NCI-H187 (cell line): ENCODE measurements at places on chromosomes 2 and 18.

- DNase-seq, result no peak
Measured at GRCh38 chr2:223283771-223284170, 231.8 kb downstream of the KCNE4 start.

DNA sequence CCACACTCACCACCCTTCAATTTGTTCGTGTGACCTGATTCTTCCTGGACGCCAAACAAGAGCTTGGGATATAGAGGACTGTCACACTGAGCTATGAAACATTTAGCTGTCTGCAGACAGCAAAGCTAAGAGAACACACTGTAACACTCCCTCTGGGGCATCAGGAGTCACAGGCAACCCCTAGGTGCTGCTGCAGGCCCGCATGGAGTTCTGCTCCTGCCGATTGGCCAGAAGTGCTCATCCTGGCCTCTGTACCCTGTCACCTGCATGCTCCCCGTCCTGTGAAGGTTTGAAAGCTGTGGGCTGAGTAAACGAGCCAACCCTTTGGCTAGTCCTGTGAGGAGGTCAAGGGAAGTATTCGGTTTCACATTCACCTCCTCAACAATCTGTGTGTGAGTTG, 73.7 kb downstream of the PDK1 start:
- no peak for DNase-seq

- DNase-seq, result no peak
Measured at GRCh38 chr2:122639176-122639575, 883.7 kb downstream of the TSN start.

GRCh38 chr18:61528961-61529360, 195.7 kb downstream of the CDH20 start:
- DNase-seq, result no peak

- no peak for DNase-seq
Measured at GRCh38 chr2:36663851-36664695, 32.4 kb upstream of the VIT start.

DNA sequence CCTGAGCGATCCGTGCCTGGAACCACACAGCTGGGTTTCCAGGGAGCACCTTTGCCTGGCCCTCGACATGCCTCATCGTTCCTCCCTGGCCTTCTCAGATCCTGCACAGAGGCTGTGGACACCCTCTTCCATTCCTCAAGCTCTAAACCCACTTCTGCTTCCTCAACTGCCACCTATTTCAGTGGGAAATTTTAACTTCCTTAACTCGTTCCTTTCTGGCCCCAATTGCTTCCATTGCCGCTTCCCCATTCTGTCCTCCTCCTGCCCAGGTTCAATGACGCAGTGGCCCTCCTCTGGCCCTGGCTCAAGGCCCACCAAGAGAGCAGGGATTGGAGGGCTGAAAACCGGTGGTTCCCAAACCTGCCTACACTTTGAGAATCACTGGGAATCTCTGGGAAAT, 4.8 kb upstream of the B3GNT7 start:
- no peak for DNase-seq

- no peak for DNase-seq
Measured at GRCh38 chr18:70068981-70069380, 121.3 kb upstream of the CD226 start.

- DNase-seq, result no peak
Measured at GRCh38 chr2:36711741-36712314, 15.3 kb downstream of the VIT start.

GRCh38 chr2:127163921-127164320, 56.2 kb downstream of the CYP27C1 start:
- DNase-seq, result no peak

GRCh38 chr2:46062637-46063412, 234.4 kb upstream of the EPAS1 start:
- DNase-seq, result peak; percentile 46

GRCh38 chr2:173488861-173489260, 134.2 kb downstream of the CDCA7 start:
- no peak for DNase-seq

- no peak for DNase-seq
Measured at GRCh38 chr2:206071807-206072206, 14.2 kb downstream of the INO80D start.

DNA sequence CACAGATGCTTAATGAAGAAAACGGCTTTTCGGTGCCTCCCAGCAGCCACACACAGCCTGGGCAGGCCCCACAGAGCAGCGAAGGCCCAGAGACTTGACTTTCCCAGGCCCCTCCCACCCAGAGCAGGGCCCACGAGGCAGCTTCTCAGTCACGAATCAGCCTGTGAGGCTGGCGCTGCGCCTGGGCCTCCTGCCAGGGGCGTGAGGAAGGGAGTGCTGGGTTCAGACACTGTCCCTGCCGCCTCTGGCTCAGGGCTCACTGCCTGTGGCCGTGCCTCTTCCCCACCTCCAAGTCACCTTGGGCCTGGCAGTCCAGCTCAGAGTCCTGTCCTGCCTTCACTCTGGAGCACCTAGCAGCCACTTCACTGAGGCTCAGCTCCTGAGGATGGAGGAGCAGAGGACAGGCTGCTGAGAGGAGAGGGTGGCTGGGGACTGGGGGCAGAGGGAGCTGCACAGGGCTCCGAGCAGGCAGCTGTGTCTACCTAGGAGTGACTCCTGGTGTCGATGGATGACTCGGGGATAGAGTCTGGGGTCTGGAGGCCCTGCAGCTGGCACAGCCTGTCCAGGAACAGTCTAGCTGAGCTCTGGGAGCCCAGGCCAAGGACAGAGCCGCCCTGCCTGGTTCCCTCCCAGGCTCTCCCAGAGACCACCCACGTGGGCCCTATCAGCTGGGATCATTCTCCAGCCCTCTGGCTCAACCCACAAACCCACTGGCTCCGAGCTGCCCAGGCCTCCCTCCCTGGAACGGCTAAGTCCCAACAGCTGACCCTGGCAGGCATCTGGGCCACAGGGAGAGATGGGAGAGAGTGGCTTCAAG, 36.4 kb upstream of the FOSL2 start:
- DNase-seq, result no peak

GRCh38 chr2:239152239-239152915, 248.4 kb downstream of the HDAC4 start:
- DNase-seq, result no peak

DNA sequence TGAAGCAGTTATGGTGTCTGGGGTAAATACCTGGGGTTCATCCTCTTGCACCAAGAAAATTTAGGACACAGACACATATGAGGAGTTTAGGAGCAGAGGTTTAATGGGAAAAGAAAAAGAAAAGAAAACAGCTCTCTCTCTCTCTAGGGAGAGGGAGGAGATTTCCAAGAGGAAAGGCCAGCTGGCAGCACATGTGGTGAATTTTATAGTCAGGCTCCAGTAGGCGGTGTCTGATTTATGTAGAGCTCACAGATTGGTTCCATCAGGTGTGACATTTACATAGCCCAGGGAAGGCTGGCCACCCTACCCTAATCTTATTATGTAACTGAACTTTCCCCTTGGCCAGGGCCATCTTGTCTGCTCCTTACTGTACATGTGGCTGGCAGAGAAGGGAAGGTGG, 297.5 kb upstream of the RGPD4 start:
- DNase-seq, result no peak

- no peak for DNase-seq
Measured at GRCh38 chr18:13464432-13465123, 246.0 kb downstream of the LDLRAD4 start.

DNA sequence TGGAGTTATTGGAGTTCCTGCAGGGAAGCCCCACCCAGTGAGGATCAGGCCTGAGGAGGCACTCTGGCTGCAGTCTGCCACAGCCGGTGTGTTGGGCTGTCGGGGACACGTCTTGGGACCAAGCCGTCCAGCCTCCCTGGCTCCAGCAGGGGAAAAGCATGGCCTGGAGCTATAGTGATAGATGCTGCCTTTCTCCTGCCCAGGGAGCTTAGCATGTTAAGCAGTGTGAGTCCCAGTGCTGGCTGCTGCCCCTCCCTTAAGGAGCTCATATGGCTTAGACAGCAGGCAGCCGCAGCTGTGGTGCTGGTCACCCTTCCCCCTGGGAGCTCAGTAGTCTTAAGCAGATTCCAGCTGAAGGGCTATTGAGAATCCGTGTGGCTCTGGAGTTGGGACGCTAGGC, 78.9 kb downstream of the CERS6 start:
- no peak for DNase-seq

DNA sequence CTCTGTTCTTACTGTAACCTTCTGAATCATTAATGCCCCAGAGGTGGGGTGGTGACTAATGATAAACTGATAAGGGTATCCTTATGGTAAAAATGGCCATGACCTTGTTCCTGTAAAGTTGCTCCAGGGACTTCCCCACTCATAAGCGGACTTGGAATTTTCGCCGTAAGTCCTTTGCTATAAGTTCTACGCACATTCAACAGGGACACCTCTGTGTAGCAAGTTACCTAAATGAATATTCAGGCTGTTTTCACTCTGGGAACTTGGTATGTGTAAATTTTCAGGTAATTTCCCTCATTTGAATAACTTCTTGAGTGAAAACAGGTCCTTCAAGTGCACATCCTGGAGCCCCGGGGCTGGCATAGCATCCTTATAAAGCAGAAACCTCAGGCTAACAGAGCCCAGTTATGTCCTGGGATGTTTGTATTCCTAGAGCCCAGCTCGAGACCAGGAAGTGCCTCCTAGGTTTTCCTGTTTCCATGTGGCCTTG, 9.4 kb upstream of the AGFG1 start:
- no peak for DNase-seq

DNA sequence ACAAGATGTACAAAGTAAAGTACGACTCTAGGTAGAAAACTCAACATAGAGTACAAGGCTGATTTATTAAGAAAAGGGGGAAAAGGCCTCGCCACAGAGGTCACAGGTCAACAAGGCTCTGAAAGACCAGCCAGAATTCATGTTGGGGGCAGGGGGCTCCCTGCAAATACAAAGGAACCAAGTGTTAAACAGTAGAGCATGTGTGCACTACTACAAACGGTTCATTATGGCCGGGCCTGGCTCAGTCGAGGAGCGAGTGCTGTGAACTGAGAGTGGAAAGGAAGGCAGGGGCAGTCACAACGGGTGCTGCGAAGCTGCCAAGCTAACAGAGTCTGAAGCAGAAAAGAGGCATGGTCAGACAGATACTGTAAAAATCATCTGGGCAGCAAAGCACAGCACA, 77.1 kb downstream of the MBOAT2 start:
- DNase-seq, result no peak

DNA sequence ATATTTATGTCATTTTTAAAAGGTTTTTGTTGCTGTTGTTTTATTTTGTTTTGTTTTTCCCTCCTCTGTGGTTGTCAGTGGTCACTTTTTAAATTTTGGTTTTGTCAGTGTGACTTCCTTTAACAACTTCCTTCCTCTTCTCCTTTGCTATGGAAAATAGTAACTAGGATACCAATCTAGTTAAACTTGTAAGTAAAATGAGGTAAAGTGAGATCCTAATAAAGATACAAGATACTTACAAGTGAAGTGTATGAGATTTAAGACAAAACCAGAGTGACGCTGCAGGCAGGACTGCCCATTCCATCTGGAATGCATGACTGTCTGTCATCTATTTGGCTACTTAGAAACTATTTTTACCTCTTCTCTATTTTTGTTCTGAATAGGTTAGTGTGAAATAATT, 30.6 kb upstream of the CREB1 start:
- DNase-seq, result no peak

GRCh38 chr2:42868874-42869273, 76.5 kb upstream of the HAAO start:
- DNase-seq, result no peak

DNA sequence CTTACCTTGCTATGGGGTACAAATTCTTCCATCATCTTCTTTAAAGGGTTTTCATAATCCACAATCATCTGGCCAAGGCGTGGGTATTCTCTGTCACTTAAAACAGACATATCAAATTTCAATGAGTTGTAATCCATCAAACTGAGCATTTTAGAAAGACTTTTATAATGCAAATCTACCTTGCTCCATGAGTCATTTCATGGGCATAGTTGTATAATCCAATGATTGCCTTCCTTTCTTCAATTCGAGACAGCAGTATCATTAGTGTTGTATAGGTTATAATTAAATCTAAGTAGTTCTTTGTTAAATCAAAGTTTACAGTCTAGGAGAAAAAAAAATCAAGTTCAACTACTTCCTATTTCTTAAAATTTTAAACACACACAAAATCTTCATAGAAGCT, 36.3 kb downstream of the NCKAP1 start:
- no peak for DNase-seq

- DNase-seq, result no peak
Measured at GRCh38 chr18:56167366-56167765, 471.0 kb downstream of the TXNL1 start.

DNA sequence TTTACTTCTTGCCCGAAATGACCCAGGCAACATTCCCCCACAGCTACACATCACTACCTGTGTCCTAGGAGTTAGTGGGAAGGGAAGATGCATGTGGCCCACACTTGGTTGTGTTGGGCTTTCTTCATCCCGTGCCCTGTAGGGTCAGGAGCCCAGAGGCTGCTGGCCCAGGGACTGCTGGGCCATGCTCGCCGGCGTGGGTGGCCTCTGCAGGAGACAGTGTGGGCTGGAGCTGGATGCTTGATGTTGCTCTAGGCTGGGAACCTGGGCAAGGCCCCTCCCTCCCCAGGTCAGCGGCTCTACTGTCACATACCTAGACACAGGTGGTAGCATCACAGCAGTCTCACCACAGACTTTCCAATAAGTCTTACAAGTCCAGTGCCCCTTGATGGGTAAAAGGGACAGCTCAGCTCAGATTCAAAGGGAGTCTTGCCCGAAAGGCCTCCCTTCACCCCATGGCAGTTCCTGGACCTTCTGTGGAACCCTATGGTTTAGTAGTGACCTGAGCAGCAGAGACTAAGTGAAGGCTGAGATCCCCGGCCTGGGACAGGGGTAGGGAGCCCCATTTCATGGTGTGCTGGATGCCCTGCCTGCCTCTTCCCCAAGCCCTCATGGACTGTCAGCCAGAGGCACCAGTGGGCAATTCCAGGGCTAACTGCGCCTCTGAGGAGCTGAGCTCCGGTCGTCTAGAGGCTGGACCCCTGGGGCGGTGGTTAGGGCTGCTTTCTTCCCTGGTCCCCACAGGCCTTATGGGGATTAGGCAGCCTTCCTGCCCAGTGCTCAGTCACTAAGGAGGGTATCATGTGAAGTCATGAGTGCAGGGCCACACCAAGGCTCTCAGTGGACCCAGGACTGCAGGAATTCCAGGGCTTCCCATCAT, 45.4 kb upstream of the FAHD2A start:
- no peak for DNase-seq

DNA sequence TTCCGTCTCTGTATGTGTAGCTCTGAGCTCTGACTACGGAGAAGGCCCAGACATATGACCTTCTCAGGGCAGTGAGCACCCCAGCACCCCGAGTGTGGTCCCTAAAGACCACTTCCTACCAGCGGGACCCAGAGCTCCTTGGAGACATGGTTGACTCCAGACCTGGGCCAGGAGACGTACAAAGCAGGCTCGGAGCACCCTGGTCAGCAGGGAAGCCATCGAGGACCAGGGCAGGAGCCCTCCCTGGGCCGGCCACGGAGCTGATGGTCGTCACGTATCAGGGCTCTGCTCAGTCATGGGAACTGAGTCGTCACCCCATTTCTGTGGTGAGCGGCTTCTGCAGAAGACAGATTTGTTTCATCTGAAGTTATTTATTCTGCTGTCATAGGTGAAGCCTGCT, 12.8 kb upstream of the NEU4 start:
- no peak for DNase-seq

GRCh38 chr2:226540204-226540994, 259.2 kb downstream of the IRS1 start:
- no peak for DNase-seq
